ENCODE measurements at places on chromosomes 16 and 17. TPM values are rescaled to one million over a fixed set of nuclear protein-coding genes. Genes with fewer than 3 reads are reported as not detected.

GRCh38 chr16:22375963-22376640 lies 1.7 kb upstream of the CDR2 start:
- no peak for DNase-seq
- no peak overlapping the region for H3K27ac ChIP-seq
- H3K4me1 ChIP-seq, result peaks cover 16% of the 10 kb centered on the region
- H3K4me3 ChIP-seq, result no peak overlapping the region
- H3K36me3 ChIP-seq, result no peaks in the 10 kb centered on the region
- H3K27me3 ChIP-seq, result no peaks in the 10 kb centered on the region

GRCh38 chr17:56832446-56832845 lies 1.3 kb downstream of the C17orf67 start:
- no peak for DNase-seq
- no peaks in the 10 kb centered on the region for H3K36me3 ChIP-seq
- peak overlapping the region; percentile 79 for H3K4me3 ChIP-seq
- H3K4me1 ChIP-seq, result peaks cover 6% of the 10 kb centered on the region
- H3K27me3 ChIP-seq, result no peaks in the 10 kb centered on the region
- H3K27ac ChIP-seq, result no peak overlapping the region

Gene CFAP97D1
- total RNA-seq, result 0.18 TPM

Gene NKD1
- 37.9 TPM for total RNA-seq

DNA sequence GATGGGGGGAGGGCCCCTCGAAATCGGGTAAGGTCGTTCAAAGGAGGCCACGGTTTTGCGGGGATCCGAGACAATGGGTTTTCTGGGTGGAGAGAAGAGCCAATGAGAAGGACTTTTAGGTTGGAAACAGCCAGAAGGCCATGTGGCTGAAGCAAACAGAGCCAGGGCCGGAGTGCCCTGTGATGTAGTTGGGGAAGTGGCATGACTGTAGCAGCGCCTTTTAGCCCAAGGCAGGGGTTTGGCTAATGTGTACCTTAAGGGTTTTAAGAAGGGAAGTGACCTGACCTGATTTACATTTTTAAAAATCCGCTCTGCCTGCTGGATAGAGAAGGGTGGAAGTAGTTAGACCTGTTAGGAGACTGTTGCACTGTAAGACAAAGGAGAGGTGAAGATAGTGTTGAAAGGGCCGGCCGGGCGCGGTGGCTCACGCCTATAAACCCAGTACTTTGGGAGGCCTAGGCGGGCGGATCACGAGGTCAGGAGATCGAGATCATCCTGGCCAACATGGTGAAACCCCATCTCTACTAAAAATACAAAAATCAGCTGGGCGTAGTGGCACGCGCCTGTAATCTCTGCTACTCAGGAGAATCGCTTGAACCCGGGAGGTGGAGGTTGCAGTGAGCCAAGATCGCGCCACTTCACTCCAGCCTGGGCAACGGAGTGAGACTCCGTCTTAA lies 1.0 kb downstream of the LYRM1 start:
- peak; percentile 78 for DNase-seq
- H3K4me3 ChIP-seq, result peak overlapping the region; percentile 68
- H3K27me3 ChIP-seq, result no peaks in the 10 kb centered on the region
- H3K36me3 ChIP-seq, result no peaks in the 10 kb centered on the region
- peak overlapping the region; percentile 93 for H3K27ac ChIP-seq

Data from Caco-2 (cell line).